ENCODE measurements at places on chromosomes 7 and 10. TPM values are rescaled to one million over a fixed set of nuclear protein-coding genes. Genes with fewer than 3 reads are reported as not detected.

Gene NIPSNAP2
- total RNA-seq = 42.6 TPM

Gene RET
- 0.23 TPM for total RNA-seq

Gene ADCYAP1R1
- 1.5 TPM for total RNA-seq

Gene NUTM2D
- 3.0 TPM for total RNA-seq

GRCh38 chr10:114720685-114721278 is 62.7 kb upstream of the ABLIM1 start:
- no peaks in the 10 kb centered on the region for H3K36me3 ChIP-seq
- no peak overlapping the region for H3K27ac ChIP-seq
- no peak overlapping the region for H3K4me3 ChIP-seq
- H3K4me1 ChIP-seq = no peaks in the 10 kb centered on the region
- H3K27me3 ChIP-seq = no peaks in the 10 kb centered on the region

DNA sequence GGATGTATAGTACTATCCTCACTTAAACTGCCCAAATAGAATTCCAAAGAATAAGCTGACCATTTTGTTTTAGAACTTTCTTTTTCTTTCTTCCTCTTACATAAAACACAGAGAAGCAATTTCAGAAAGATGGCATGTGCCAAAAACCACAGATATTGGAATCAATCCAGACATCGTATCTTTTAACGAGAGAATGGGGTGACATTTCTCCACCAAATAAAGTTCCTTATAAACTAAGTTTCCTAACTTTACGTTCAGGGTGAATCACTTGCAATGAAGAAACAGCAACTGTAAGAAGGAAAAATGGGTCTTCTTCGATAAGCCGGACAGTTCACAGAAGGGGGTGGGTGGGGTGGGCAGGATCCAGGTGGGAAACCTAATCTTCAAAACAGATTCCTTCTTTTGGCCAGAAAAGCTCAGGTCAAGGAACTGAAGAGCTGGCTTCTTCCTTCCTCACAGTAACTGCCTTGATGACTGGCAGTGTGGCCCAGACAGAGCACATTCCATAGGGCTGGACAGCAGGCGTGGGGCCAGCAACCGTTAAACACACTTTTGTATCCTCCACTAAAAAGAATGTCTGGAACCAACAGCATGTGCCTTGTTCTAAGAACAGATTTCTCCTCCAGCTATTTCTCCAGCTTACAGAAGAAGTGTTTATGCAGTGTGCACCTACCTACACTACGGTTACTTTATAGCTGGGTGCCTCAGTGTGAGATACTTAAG is 31.5 kb downstream of the CREB3L2 start:
- peak overlapping the region; percentile 33 for H3K27ac ChIP-seq
- peaks cover 47% of the 10 kb centered on the region for H3K4me1 ChIP-seq
- DNase-seq = peak; percentile 80
- H3K4me3 ChIP-seq = no peak overlapping the region
- no peaks in the 10 kb centered on the region for H3K36me3 ChIP-seq

DNA sequence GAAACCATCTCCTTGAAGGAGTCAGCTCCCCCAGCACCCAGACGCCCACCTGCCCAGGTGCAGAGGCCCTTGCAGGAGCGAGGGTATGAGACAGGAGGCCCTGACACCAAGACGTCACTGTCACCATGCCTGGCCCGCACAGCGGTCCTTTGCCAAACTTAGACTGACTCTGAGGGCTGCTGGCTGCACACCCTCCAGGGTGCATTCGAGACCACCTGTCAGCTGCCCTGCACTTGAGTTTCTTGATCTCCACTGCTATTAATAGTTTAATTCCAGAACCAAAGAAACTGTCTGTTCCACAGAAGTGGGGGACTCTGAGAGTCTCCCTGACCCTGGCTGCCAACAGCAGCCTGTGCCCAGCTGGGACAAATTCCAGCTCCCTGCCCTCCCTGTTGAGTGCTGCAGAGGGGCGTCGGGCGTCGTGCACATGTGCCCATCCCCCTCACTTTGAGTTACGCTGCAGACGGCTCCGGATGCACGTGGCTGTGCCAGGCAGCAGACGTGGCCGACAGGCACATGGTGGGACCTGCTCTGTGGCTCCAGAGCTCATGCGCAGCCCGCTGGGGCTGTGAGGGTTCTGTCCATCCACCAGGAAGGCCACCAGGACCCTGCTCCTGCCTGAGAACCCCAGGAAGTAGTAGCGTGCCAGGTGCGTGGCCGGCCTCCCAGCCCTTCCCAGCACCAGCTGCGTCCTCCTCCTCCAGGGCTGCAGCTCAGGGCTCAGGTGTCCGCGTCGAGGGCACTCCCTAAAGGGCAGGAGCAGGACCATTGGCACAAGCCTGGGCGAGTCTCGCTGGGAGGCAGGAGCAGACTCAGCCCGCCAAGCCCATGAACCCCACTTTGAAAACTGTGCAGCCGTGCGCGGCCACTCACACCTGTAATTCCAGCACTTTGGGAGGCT is 24.8 kb downstream of the ELFN1 start:
- no peak overlapping the region for H3K27ac ChIP-seq
- peaks cover 32% of the 10 kb centered on the region for H3K27me3 ChIP-seq
- H3K4me1 ChIP-seq = no peaks in the 10 kb centered on the region

GRCh38 chr10:101358706-101359300 is 4.8 kb downstream of the BTRC start:
- H3K4me1 ChIP-seq = peaks cover 11% of the 10 kb centered on the region
- no peaks in the 10 kb centered on the region for H3K27me3 ChIP-seq
- H3K36me3 ChIP-seq = no peaks in the 10 kb centered on the region
- DNase-seq = no peak

DNA sequence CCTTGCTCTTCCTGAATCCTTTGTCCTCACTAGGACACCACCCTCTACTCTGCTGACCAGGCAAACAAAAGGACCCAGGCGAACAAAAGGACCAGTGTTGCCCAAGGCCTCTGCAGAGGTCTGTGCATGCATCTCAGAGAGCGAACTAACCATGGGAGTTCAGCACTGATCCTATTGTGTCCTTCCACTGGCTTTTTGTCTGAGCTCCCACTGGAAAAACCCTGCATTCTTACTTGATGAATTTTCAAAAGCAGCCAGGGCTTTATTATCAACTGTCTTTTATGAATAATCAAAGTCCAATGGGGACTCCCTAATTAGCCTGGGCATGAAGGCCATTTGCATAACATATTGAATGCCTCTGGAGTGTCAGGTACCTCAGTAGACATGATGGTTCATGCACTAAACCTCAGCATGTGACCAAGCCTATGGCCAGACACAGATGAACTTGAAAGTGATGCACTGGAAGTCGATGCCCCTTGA is 140.6 kb downstream of the KCNMA1 start:
- no peaks in the 10 kb centered on the region for H3K36me3 ChIP-seq
- H3K27ac ChIP-seq = no peak overlapping the region
- H3K27me3 ChIP-seq = no peaks in the 10 kb centered on the region

DNA sequence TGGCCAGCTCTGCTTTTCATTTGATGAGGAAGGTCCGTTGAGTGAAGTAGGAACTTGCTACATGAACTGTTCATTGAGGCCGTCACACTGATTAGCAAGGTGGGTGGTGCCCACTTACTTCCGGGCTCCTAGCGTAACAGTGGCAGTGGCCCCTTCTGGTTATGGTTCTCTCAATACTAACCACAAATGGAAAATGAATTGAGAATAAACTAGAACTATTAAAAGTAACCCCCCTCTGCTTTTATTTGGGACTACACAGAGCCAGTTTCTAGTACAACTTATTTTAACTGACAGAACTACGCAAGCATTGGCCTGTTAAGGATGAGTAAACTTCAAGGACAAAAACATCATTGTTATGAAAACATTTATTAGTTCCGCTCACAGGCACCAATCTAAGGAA is 519.1 kb downstream of the INHBA start:
- H3K36me3 ChIP-seq = no peaks in the 10 kb centered on the region
- H3K4me1 ChIP-seq = no peaks in the 10 kb centered on the region
- no peak overlapping the region for H3K4me3 ChIP-seq
- no peaks in the 10 kb centered on the region for H3K27me3 ChIP-seq
- no peak for DNase-seq
- H3K27ac ChIP-seq = no peak overlapping the region

DNA sequence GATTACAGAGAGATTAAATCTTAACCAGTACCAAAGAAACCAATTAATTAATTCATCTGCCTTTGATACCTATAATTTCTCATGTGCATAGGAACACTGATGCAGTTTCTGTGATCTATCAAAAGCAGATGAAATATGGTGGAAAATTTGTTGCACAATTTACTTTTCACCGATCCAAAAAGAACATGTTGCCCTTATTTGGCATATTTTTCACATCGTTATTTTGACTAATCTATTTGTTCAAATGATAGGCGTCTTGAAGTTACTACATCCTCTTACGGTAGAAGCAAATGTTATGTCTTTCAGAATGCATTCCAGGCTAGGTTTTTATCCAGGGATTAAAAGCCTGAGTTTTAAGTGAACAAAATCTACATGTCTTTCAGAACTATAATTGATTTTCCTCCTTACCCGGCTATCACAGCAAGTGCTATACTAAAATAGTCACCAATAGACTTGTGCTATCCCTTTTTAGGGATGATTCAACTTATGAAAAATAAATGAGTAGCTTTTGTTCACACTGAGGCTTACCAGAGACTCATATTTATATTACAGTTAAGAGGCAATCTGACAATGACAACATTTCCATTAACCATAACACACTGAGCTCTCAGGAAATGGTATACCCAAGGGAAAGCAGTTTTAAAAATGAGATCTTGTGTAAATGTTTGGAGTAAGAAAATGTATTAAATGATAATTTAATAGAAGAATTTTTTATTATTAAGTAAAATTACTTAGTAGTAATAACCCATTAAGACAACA is 16.8 kb upstream of the TES start:
- H3K36me3 ChIP-seq = no peaks in the 10 kb centered on the region

DNA sequence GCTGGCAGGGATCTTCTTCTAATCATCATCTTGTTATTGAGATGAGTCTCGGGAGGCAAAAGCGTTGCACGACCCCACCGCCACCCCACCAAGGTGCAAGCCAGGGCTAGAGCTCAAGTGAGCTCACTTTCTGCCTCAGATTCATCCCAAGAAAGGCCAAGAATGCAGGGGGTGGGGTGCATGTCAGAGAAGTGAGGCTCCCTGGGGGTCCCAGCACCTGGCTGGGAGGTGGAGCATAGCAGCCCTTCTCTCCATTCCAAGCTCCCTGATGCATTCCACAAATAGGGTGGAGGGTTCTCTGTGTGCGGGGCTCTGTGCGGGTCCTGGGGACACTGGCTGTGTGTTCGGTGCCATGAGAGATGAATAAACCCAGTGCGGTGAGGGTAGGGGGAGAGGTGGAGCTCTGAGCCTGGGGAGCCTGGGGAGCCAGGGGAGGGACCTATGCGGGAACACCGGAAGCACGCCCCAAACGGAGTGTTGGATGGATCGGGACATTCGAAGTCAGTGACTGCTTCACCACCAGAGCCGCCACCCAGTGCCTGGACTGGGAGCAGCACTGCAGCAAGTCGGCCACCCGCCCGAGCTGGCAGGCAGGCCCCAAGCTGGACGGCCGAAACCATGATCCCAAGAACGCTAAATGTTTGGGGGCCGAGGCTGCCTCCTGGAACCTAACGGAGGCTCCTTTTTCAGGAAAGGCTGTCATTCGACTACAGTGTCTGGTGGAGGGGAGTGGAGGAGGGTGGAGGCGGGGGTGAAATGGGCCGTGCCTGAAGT is 17.9 kb upstream of the HMX3 start:
- no peaks in the 10 kb centered on the region for H3K36me3 ChIP-seq
- DNase-seq = no peak
- no peak overlapping the region for H3K4me3 ChIP-seq
- no peak overlapping the region for H3K27ac ChIP-seq
- no peaks in the 10 kb centered on the region for H3K4me1 ChIP-seq
- peaks cover 56% of the 10 kb centered on the region for H3K27me3 ChIP-seq

GRCh38 chr7:89666136-89666835 is 488.0 kb upstream of the STEAP1 start:
- H3K27ac ChIP-seq = no peak overlapping the region
- no peaks in the 10 kb centered on the region for H3K4me1 ChIP-seq
- DNase-seq = no peak
- no peak overlapping the region for H3K4me3 ChIP-seq
